D721Med (cell line): ENCODE measurements at places on chromosomes 6 and 20.

GRCh38 chr6:154386848-154387717 lies 30.5 kb upstream of the IPCEF1 start:
- DNase-seq, result no peak

- no peak for DNase-seq
Observed at GRCh38 chr20:45363611-45364492, 896 bp downstream of the SYS1 start.

DNA sequence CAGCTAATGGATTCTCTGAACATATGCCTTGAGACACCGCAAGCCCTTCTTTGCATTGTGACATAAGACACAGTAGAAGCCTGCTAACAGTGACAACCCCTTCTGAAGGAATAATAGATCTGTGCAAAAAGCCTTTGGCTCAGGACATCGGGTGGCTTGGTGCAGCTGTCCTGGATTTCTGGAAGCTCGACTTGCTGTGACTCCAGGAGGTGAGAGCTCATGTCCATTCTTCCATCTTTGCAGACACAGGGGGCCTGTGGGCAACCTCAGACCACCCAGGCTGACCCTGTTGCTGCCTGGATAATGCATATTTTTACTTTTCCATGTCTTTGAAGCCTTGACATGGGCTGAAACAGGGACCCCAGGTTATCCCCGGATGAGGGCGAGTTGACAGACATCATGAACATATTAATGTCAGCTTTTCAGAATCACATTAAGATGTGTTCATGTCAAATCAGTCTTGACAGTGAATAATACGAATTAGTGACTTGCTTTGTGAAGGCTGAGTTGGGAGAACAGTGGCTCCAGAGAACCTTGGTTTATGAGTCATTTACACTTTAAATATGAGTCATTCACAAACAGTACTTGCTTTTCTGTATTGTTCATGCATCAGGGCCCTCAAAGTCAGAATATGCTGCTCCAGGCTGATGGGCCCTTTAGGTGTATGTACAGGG lies 66.8 kb upstream of the IYD start:
- DNase-seq, result no peak

GRCh38 chr6:48194596-48195295 lies 83.7 kb upstream of the PTCHD4 start:
- no peak for DNase-seq

DNA sequence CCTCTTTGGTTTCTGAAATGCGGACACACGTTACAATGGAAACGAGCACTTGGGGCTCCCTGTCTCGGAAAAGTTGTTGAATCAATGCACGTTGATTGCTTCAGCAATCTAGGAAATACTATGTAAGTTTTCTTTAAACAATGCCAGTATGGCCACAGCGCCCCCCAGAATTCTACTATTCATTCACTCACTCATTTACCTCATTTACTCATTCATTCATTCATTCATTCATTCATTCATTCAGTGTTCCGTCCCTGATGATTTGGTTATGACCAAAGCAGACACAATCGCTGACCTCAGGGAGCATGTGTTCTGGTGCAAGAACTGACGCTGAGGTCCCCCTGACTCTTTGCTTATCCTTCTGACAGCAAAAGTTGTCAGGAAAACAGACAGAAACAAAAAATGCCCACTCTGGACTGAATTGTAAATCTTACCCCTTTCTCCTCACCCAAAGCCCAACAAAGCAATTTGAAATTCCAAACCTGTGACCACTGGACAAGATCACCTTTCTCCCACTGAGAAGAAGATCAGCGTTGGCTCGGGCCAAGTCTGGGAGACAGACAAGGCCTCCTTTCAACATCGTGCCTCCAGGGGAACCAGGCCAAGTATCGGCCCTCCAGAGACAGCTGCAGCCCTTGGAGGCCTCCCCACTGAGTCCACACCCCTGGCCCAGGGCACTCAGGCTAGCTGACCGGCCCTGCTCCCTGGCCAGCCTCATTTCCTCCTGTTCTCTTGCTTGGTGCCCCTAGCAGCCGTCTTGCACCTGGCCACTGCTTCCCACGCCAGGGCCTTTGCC lies 15.0 kb upstream of the PMEPA1 start:
- no peak for DNase-seq
